Right lung (tissue), 10 donors: ENCODE measurements at places on chromosomes 7 and 10. TPM values are rescaled to one million over a fixed set of nuclear protein-coding genes. Genes with fewer than 3 reads are reported as not detected.
A peak's percentile ranks its signal among the peaks of the same experiment; 100 is the strongest.

DNA sequence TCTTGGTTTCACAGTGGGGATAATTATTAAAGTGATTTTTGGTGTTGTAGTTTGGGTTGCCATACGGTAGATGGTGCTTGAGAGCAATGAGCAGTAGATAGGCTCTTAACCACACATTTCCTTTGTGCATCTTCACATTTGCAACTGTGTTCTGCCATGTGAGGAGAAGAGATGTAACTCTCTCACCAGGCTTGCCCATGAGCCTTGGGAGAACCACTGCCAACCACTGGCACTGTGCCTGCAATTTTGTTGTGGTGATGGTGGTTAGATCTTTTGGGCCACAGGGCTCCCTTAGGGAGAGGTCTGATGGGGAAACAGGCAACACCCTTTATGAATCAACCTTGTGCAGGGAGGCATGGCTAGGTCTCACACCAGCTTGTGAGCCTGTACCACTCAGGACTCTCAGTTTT, 204.3 kb downstream of the CCDC7 start:
- DNase-seq, result no peak

SPDYE6 gene
- 3.2 TPM for polyA plus RNA-seq

DNA sequence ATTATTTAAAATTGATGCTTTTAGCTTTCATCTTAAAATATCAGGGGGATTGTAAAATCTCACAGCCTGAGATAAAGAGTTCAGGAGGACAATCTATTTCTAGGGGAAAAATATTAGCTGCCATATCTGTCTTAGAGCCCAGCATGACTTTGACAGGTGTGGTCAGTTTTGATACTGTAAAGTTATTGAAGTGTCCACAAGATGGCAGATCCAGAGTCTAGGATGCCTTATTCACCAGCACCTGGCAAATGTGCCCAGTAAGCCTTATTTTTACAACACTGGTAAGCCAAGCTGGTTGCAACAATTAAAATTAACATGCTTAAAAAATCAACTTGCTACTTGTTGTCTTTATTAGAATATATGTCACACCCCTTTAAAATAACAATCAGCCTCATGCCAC, 579.3 kb downstream of the SH2D4B start:
- DNase-seq, result no peak

DNA sequence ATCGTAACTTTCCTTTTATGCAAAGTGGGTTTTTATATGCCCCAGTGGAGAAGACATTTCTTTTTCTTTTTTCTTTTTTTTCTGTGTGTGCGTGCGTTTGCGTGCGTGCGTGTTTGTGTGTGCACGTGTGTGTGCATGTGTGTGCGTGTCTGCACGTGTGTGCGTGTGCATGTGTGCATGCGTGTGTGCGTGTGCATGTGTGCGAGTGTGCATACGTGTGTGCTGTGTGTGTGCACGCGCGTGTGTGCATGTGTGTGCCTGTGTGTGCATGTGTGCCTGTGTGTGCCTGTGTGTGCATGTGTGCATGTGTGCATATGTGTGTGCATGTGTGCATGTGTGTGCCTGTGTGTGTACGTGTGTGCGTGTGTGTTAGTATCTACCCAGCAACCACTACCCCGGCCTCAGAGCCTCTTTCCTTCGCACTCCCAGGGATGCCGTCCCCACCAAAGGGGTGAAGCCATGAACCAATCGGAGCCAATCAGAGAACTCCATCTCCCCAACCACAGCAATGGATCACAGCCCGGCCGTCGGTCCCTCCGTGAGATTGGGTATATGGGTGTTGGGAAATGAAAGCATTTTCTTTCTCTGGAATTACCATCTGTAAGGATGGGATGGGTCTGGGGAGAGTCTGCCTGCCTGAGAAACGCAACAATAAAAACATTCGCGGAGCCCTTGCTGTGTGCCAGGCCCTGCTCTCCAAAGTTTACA, 92.3 kb downstream of the ELFN1 start:
- no peak for DNase-seq

DNA sequence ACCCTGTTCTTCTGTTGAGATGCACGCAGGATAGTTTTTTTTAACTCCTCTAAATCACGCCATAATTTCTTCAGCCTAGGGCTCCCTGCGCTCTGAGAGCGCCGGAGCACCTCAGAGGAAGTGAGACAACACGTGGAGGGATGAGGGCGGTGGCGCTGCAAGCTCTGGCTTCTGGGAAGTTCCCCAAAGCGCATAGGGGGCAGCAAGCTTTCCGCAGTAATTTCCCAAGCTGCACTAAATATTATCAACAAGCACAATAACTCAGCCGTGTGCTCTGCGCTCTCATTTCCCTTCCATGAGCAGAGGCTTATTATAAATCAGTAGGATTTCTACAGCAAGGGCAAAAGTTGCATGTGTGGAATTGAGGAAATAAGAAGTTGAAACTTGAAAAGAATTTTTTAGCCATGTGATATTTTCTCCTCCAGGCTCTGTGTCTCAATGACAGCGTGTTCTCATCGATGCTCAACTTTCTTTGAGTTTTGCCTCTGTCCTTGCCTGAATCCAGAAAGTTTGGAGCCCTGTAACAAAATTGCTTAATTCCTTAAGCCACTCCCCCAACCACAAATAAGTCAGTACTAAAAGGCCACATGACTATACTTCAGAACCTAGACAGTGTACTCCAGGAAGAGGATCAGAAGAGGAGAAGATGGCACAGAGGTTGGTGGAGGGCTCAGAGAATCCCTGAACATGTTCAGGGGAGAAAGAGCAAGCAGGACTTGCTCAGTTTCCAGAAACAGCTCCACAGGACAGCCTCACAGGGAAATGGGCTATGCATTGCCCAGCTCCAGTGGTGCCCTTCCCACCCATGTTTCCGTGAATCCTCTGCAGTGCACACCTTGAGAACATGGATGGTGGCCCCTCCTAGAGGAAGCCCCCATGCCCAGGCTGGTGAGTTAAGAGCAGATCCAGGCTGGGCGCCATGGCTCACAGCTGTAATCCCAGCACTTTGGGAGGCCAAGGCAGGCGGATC, 221.5 kb upstream of the GHITM start:
- DNase-seq, result no peak

PGAM2 gene
- polyA plus RNA-seq, result 0.28 TPM

DNA sequence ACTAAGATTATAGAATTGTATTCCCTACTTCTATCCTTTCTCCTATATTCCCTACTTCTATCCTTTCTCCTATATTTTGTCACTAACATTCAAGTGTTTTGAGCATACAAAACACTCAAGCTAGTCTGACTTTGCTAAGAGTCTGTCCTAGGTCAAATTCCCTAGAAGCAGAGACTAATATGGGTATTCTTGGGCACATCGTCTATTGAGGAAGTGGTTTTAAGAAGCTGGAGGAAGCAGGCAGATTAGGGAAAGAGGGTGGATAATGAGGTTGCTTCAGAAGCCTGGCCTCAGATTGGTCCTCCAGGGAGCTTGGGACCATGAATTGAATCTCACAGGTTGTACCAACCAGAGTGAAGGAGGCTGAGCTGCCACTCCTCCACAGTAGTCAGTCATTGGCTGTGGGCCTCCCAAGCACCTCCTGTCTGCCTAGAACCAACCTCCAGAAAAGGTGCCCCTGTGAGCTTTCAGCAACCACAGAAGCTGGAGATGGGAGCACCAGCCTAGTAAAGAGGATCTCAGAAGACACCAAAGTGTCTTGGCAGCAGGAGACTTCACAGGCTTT, 295.9 kb upstream of the PHF14 start:
- DNase-seq, result no peak

DNA sequence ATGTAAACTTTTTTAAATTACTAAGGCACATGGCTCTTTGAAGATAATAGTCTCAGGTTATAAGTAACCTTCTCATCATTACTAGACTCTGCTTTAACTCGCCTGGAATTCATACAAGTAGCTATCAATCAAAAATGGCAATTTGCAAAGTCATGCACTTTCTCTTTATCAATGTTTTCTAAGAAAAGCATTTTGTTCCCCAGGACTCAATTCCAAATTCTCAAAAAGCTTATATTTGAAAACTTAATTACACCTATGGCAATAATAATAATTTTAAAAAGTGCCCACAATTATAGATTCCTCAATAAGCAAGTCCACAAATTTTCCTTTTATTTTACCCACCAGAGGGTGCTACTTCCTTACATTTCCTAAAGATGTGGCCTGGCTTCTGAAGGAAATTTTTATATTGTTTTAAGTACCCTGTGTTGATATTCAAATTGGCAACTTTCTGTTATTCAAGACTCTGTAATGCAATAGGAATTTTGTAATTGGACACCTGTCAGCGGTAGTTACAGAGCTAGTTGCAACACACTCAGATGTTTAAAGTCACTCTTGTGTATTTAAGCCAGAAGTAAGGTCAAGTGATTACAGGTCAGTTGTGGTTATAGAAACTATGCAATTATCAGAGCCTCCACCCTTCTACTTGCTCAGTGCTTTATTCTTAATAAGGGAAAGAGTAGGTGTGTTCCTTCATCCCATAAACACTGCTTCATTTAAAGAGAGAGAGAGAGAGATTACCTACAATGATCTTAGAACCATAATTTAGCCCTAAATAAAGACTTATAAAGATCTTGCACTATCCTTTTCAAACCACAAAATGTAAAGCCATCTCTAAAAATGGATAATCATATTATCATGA, 47.1 kb upstream of the HYAL4 start:
- peak; percentile 52 for DNase-seq

GRCh38 chr10:35937546-35937945, 295.4 kb upstream of the FZD8 start:
- no peak for DNase-seq

GRCh38 chr7:135938563-135938962, 38.6 kb downstream of the MTPN start:
- DNase-seq, result no peak

- no peak for DNase-seq
Observed at GRCh38 chr7:80346704-80347103, 165.2 kb downstream of the GNAT3 start.

HHEX gene
- 37.1 TPM for polyA plus RNA-seq

DNA sequence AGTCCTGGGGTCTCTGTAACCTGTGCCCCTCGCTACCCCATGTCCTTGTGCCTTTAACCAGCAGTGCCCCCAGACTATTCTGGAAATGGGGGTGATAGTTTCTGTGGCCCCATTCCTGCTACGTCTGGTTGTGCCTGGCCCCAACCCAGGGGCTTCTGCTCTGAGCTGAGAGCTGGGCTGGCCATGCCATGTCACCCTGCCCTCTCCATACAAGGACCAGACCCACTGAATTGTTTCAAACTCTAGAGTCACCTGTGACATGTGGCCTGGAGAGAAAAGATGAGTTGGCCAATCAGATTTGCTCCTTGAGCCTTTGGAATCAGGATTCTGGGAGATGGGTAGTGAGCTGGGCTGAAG, 108.6 kb downstream of the GRK5 start:
- no peak for DNase-seq

DNA sequence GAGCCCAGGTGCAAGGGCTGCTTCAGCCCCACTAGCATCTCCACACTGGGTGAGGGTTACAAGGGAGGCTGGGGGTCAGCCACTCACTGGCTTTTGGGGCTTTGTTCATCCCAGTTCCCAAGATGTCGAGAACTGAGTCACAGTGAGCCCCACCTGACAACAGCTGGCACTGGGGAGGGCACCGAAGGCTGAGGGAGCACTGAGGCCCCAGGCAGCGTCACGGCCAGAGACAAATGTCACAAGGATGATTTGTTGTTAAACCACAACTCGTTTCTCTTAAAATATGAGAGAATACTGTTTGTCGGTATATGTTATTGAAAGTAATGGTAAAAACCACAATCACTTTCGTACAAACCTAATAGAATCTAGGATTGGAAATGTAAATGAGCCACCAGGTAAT, 219.9 kb downstream of the CELF2 start:
- DNase-seq, result no peak

- DNase-seq, result no peak
Observed at GRCh38 chr10:101228153-101228965, 904 bp downstream of the LBX1 start.

- no peak for DNase-seq
Observed at GRCh38 chr7:27689591-27690164, 27.0 kb upstream of the HIBADH start.

DNA sequence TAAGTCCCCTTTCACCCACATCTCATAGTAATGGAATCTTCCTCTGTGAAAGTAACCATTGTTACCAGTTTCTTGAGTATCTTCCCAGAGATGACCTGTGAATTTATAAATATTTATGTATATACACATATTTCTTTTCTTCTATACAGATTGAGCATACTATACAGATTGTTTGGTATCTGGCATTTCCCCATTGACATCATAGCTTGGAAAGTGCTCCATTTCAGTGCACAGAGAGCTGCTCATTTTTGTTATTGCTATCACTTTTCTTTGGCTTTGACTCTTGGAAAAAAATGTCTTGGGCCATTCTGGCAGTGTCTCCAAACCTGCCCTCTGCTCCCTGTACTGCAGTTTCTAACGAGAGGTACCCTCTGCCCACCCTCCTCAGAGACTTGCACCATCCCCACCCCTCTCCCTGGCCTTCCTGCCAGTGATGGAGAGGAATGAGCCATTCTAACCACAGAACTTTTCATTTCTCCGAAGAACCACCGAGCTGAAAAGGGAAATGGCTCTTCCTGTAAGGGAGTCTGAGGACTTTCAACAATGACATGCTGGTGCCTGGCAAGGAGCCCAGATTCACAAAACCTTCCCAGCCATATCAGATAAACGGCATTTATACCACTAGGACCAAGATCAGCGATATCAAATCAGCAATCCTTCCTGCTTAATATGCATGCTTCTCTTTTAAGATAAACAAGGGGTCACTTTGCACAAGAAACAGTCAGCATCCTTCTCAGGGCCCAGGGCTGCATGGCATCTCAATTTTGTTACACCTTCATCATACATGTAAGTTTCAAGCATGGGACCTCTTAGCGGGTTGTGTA, 19.7 kb upstream of the CCSER2 start:
- DNase-seq, result peak; percentile 16

DNA sequence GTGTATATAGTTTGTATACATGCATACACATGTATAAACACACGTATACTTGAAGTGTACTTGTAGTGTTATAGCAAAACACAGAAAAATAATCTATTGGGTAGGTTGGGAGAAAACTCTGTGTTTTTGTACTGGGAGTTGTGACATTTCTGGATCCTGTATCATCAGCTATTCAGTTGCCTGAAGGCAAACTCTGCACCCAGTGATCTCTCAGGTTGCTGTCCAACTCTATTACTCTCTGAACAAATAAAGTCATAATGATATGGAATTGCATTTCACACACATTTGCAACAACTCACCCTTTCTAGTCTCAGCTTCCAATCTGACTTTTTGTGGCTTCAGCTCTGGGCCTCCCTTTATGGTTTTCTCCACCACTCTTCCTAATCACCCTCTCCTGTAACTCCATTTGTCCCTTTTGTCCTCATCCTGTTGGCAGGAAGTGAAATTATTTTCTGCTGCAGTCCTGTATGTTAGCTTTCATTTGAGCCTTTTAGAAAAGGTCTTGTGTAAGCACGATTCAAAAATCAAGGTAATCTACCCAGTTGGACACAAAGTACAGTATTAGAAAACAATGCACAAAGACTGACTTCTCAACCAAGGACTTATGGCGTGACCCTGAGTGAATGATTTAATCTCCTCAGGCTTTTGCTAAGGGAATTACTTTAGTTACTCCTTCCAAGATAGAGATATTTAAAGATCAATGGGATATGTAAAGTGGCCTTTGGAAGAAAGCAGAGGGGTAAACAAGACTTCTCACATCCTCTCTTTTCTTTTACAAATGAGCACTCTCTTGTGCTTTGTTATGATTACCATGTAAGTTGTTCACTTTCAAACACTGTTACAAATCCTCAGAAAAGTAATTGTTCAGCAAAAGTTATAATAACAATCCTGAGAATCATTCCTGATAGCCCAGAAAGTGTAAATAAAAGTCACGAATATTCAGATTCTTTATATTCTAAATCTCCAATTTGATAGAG, 249.1 kb downstream of the KCND2 start:
- DNase-seq, result no peak

MACROH2A2 gene
- polyA plus RNA-seq, result 78.0 TPM

- DNase-seq, result no peak
Observed at GRCh38 chr7:30702200-30702599, 19.9 kb upstream of the CRHR2 start.

TMEM236 gene
- polyA plus RNA-seq, result 0.38 TPM

GNAT3 gene
- not detected for polyA plus RNA-seq
